ENCODE measurements at places on chromosomes 4 and X.

- peak; percentile 74 for DNase-seq
These were observed at the start of gene MBTPS2 for GRCh38 chrX:21839334-21840192. Gene MBTPS2 (plus strand): TSS chrX:21839617. CDS start chrX:21839735, 118 bp downstream.

DNA sequence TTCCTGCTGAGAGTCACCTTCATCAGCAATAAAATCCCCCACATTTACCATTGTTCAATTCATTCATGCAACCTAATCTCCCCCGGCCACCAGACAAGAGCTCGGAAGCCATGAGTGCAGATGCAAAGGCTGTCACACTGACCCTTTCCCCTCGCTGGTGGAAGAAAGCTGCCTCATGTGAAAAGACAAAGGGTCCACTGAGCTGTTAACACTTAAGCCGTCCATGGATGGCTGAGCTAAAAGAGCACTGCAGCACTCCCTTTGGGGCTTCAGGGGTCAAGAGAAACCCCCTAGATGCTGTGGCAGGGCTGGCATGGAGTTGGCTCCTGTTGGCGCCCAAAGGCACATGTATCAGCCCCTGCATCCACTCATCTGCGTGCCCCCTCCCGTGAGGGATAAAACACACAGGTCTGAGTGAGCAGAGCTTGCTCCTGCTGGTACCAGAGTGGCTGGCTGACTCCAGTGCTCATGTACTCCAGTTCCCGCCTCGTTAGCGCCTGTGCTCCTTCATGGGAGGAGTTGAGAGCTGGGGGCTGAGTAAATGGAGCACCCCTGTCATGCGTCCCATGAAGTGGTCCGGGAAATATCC lies 216.5 kb downstream of the PDHA2 start:
- DNase-seq, result no peak

GRCh38 chr4:113407409-113407808 lies 354.1 kb downstream of the CAMK2D start:
- DNase-seq, result no peak

DNA sequence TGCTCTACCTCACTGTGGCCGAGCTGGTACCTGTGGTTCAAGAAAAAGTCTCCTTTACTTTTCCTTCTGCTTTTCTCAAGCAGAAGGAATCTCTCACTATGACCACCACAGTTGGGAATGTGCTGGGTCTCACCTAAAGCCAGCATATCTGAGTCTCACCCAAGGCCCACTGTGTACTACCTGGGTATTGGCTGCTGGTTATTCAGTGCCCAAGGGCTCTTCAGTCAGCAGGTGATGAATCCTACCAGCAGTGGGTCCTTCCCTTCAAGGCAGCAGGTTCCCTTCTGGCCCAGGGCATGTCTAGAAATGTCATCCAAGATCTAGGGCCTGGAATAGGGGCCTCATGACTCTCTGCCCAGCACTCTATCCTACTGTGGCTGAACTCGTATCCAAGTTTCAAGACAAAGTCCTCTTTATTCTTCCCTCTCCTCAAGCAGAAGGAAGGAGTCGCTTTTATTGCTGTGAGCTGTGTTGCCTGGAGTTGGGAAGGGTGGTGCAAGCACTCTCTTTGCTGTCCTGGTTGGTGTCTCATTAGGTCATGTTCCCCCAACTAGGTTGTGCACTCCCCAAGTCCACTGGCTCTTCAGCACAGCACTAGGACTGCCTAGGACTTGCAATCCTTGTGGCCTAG lies 6.1 kb downstream of the CXCL10 start:
- DNase-seq, result no peak

GRCh38 chrX:66021401-66021764 lies 18.5 kb downstream of the VSIG4 start:
- DNase-seq, result no peak

- no peak for DNase-seq
These were observed 5.7 kb upstream of the TADA2B start for GRCh38 chr4:7037425-7037824.

DNA sequence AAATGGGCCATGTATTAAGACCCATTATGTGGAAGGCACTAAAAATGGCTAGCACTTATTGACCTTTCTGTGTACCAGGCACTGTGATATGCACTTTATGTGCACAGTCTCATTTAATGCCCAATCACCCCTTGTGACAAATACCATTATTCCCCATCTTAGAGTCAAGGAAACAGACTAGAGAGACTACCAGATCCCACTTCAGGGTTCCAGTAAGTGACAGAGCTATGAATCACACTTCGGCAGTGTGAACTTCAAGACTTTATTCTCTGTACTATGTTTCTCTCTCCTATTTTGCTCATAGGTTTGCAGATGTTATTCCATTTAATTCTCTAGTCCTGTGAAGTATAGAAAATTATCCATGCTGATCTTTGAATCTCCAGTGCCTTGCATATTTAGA lies 107.0 kb downstream of the NFKB1 start:
- DNase-seq, result no peak

DNA sequence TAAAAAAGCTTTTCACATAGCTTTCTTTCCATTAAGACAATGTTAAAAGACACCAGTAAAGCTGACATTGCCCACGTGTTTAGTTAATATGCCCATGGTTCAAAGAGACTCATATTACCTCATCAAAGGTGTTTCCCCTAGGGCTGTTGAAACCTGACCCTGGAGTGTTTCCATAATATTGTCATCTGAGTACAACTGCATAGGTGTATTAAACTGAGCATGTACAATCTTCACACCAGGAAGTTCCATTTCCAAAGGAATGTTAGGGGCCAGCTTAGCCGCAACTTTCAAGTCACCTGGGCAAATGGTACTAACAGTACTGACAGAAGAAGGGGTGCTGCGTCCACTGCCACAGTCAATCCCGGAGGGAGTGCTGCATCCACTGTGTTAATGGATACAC lies 27.1 kb downstream of the PDLIM3 start:
- no peak for DNase-seq

DNA sequence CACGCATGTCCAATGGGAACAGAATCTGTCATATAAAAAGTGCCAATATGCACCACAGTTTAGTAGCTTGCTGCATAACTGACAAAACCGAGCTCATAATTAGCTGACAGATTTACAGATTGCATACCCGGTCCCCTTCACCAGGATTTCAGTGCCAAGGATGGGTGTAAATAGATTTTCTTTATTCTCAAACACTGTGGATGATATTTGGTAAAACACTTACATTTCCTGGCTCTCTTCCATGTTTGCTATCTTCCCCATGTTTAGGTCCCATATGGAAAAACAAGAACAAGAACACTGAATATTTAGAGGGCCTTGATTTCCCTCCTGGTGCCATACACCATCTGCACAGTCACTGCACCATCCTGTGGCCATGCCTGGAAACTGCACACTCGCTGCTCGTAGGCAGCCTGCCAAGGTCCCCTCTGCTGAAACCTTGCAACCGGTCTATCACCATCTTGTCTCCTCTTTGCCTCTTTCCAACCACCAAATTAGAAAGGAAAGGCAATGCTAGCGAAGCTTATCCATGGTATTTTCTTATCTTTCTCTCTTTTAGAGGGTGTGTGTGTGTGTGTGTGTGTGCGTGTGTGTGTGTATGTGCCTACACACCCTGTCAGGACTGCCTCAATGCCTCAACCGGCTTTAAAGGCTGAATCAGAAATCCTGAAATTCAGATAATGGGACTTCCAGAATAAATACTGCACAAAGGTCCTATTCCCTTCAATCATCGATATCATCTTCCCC lies 124.2 kb upstream of the MBNL3 start:
- DNase-seq, result peak; percentile 5

DNA sequence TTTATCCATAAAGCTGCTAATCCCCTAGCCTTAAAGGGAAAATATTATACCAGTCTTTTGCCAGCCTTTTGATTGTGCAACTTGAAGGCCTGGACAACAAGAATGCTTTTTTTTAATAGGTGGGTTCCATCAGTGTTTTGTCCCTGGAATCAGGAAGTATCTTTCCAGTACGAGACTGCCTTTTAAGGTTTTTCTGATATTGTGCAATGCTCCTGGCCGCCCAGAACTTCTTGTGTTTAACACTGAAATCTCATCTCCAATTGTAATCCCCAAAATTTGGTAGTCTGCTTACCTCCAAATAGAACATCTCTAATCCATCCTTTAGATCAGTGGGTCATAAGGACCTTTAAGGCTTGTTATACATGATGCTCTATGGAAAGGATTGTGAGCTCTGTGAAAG lies 256.7 kb downstream of the NAF1 start:
- DNase-seq, result no peak

DNA sequence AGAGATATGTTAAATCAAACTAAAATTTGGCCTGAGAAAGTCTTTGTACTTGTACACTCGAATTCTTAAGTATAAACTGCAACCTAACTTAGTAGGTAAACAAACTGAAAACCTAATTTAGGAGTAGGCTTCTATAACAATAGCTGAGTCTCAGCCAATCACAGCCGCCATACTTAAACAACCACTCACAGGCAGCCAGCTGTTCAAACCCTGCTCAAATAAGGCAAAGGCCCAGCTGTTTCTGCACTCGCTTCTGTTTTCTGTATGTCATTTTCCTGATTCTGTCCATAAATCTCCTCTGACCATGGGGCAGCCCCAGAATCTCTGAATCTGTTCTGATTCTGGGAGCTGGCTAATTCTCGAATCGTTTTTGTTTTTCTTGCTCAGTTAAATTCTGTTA lies 7.8 kb upstream of the PLS3 start:
- DNase-seq, result no peak
